ENCODE measurements at places on chromosomes 16 and 17.

DNA sequence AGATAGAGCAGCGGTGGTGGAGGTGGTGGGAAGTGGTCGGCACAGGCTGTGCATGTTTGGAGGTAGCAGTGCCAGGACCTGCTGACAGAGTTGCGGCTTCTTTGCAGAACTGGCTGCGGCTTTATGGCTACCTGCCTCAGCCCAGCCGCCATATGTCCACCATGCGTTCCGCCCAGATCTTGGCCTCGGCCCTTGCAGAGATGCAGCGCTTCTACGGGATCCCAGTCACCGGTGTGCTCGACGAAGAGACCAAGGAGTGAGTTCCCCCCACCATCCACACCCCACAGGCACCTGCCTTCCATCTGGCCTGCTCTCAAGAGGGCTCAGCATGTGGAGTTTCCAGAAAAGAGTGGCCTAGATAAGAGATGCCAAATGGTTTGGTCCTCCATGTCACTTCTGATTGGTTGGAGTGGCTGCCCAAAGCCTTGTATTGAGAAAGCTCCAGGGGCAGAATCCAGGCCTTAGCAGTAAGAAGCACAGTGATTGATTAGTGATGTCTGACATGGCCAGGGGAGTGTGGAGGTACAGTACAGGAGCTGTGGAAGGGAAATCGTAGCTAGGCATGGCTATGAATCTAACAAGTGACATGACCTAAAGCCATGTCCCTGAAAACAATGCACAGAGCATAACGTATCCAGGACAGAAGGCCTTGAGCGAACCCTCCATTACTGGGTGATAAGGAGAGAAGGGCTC lies 12.0 kb downstream of the MMP15 start:
- DNase-seq, result no peak

DNA sequence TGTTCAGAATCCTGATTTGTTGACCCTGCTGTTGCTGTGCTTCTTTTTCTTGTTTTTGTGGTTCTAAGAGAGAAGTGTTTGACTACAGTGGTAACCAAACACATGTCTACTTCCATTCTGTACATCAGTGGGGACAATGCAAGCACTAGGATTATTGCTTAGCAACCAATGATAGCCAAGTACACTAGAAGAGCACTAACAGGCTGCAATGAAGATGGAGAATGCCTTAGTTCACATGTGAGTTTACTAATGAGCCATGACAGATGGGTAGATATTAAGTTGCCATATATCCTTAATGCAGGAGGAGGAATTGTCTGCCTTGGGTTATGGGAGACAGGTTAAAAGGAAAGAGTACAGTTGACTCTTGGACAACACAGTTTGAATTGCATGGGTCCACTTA lies 8.3 kb downstream of the EFCAB5 start:
- no peak for DNase-seq

- no peak for DNase-seq
Measured at GRCh38 chr17:81419886-81420768, 24.9 kb downstream of the BAHCC1 start.

DNA sequence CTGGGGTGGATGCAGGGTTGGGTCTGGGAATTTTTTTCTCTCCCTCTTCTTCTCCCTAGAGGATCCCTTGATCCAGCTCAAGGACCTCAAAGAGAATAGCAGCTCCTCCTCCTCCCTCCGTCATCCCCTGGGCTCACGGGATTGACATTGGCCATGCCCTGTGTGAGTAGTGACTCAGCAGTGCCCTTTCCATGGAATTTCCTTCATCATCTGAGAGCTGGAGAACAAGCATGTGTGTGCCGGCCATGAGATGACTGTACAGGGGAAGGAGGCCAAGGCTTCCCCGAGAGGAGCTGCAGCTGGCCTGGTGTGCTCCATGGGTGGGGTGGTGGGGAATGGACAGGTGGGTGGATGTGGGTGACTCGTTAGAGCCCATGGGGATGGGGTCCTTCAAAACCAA lies 8.9 kb upstream of the WSCD1 start:
- no peak for DNase-seq

GRCh38 chr16:56257239-56257638 lies 66.0 kb downstream of the GNAO1 start:
- DNase-seq, result no peak

All from non-pigmented ciliary epithelial cell (primary cell).